Activated CD4-positive, CD25-positive, alpha-beta regulatory T cell treated with anti-CD3 and anti-CD28 coated beads, Interleukin-2, amount 50 U/mL, for 24 hours (primary cell): ENCODE measurements at places on chromosomes 7 and 10.

- ATAC-seq, result no peak
Observed at GRCh38 chr10:22925088-22925487, 2.8 kb upstream of the ARMC3 start.

- no peak for ATAC-seq
Observed at GRCh38 chr7:27151931-27152815, at the start of gene HOXA3. HOXA3 (minus strand) TSS chr7:27152583; CDS start chr7:27110640, 41,943 bp downstream.

DNA sequence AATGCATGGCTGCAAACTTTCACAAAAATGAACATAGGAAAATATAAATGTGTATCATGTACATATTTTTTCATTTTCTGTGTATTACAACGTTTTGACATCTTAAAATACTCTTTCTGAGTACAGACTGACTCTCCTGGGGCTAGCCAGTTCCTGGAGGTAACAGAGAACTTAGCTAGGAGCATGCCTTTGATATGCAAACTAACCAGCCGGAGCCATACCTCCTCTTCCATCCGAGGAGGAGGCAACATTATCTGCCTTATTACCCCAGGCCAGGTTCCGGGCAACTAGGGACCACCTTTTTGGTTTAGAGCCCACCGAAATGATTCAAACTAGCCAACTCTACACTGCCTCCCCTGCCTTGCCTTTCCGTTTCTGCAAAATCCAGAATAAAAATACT, 33.7 kb upstream of the HECW1 start:
- ATAC-seq, result no peak

GRCh38 chr7:86745013-86745745, 101.5 kb downstream of the GRM3 start:
- no peak for ATAC-seq

- ATAC-seq, result no peak
Observed at GRCh38 chr7:47807756-47808155, 140.5 kb downstream of the PKD1L1 start.

DNA sequence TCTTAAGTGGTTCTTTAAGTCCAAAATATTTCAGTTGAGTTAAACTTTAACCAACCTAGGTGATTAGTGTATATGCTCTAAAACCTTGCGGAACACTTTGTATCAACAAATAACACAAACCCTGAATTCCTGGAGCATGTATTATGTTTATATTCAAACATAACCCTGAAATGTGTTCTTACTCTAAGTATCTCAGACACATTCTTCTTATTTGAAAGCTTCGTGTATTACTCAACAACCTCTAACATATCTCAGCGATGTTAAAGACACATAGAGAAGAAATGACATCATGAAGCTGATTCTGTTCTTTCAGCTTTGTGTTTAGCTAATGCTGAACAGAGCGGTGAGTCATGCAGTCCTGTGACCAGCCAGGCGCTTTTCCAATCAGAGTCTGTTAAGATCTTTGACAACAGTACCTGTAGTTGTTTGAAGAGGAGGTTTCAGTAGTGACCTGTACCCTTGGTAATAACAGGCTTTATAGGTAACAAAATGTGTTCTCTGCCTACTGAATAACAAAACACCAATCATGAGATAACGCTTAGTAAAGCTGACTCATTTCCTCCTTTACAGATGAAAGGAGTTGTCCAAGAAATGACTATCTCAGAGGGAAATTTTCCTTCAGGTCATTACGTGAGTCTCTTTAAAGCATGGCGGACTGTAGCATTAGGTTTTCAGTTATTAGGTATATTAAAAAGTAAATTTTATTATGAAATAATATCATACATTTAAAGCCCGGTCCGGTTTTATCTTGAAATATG, 67.3 kb upstream of the KLF6 start:
- ATAC-seq, result peak; percentile 93

DNA sequence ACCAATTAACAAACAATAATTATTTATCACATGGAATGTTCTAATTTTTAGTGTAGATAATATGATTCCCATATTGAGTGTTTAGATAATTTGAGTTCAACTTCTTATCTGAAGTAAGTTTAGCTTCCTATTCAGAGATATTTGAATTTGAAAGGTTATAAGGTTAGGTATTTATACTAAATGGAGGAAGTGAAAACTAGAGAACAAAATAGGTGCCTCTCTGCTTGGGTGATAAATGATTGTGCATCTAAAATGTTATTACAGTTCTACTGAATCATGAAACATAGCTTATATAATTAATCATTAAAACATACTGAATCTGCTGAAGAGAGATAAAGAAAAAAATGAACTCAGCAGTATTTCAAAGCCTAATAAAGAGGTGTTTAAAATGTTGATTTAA, 1174.3 kb downstream of the XPNPEP1 start:
- no peak for ATAC-seq

- no peak for ATAC-seq
Observed at GRCh38 chr10:351770-352334, 216.6 kb downstream of the ZMYND11 start.

- ATAC-seq, result peak; percentile 84
Observed at GRCh38 chr10:110893559-110894179, 21.9 kb downstream of the PDCD4 start.

DNA sequence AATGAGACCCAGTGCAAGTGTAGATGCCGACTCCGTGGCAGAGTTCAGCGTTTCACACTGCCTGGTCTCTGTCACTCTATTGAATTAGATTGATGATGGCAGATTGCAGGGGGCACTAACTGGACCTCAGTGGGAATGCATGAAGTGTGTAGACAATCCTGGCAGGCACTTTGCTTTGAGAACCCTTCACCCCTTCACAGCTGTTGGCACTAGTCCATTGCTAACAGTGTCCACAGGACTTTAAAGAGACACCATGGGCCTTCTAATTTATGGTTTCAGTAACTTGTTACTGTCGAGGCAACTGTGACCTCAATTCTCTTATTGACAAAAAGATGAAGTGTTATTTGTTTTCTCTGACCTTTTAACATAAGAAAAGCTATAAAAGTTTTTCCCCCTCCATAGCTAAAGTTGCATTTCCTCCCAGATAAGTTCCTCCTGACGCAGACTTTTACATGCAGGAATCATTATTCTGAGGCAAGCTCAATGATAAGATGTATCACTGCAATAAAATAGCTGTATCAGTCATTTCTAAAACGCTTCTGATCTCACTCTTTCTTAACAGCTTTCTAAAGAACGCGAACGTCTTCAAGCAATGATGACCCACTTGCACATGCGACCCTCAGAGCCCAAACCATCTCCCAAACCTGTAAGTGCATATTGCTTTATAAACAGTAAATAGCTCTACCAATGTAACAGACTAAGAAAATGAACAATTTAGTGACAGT, 238.9 kb downstream of the FOXP2 start:
- no peak for ATAC-seq

- no peak for ATAC-seq
Observed at GRCh38 chr10:74968667-74969061, 142.3 kb downstream of the KAT6B start.

GRCh38 chr10:13913897-13914296, 327.1 kb downstream of the PRPF18 start:
- no peak for ATAC-seq

DNA sequence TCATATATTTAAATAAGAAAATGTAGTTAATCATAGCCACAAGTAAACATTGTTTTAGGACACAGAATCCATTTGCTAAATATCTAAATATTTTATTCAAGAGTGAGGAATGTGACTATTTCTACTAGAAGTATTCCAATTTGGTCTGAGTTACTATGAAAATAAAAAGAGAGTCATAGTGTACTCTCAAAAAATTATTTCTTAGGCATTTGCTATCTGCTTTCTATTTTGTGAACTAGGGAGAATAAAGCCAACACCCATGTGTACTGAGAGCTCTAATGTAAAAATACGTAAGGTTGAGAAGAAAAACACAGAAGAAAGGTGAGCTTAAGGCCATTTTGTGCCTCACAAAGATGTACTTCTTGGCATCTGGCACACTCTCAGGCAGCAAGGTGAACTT, 38.3 kb downstream of the PRTFDC1 start:
- no peak for ATAC-seq

GRCh38 chr10:93471110-93471651, 11.0 kb downstream of the MYOF start:
- peak; percentile 90 for ATAC-seq

GRCh38 chr10:16989826-16990293, 139.8 kb downstream of the CUBN start:
- ATAC-seq, result no peak

DNA sequence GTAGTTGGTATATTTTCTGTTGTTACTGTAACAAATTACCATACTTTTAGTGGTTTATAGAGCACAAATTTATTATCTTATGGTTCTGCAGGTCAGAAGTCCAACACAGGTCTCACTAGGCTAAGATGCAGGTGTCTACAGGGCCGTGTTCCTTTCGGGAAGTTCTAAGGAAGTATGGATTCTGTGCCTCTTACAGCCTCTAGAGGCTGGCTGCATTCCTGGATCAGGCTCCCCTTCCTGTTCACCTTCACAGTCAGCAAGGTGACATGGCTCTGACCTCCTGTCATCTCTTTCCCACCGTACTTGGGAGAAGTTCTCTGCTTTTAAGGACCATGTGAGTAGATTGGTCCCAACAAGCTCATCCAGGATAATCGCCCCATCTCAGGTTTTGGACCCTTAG, 37.3 kb downstream of the BMPR1A start:
- no peak for ATAC-seq

- no peak for ATAC-seq
Observed at GRCh38 chr7:151058781-151059366, 515 bp upstream of the SLC4A2 start.

DNA sequence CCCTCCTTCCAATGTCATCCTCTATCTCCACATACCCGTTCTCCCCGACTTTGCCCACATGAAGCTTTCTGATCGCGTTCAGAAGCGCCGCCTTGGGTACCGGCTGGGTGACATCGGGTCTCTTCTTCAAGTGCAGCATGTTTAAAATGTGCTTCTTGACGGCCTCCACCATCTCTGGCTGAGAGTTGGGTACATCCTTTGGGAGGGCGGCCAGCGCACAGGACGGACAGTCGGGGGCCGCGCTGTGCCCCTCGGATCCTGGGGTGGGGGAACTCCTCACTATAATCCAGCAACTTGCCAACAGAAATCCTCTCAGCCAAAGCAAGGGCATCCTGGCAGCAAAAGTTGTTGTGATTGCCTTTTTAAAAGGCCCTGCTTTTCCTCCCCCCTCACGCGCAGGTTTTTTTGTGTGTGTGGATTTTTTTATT, 2.8 kb downstream of the INHBA start:
- ATAC-seq, result no peak

GRCh38 chr10:17113889-17114540, 15.6 kb downstream of the CUBN start:
- ATAC-seq, result no peak

- no peak for ATAC-seq
Observed at GRCh38 chr7:36657036-36657660, 67.1 kb downstream of the AOAH start.

DNA sequence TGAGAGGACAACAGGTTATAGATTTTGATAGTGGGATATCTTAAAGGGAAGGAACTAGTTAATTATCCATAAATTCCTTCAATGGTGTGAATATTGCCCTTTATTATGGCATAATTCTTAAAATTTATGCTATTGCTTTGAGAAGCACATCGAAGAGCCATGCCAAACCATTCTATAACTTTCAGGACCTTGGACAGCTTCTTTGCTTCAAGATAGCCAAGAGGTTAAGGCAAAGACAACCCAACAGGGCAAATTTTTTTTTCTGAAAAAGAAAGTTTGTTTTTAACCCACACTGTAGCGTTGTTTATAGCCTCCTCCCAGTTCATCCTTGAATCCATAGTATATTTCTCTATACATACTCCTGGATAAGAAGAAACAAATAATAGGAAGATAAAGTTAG, 103.2 kb downstream of the NRG3 start:
- no peak for ATAC-seq

DNA sequence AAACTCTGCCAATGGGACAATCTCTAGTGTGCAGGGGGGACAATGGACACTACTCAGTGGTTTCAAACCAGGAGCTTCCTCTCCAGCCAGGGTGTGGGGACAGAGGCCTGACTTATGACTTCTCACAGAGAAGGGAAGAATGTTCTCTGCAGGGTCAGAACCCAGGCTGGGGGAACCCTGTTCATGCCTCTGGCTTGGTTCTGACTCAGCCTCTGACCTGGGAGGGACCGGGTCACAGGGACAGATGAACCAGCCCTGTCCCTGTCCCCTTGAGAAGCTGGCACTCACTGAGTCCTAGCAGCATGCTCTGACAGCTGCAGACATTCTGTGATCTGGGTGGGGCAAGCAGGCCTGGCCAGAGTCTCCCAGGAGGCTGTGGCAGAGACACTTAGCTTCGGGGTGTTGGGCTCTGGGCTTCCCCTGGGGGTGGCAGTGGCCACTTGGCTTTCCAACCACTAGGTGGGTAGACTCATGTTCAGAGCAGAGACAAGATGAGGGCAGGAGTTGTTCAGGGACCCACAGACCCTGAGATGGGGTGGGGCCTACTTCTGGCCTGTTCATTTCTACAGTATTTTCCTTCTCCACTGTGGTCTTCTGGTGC, 13.6 kb downstream of the TSPAN15 start:
- no peak for ATAC-seq

GRCh38 chr10:131435760-131436457, 124.4 kb upstream of the TCERG1L start:
- ATAC-seq, result no peak

GRCh38 chr10:91123261-91123660, 97.2 kb upstream of the PCGF5 start:
- no peak for ATAC-seq

DNA sequence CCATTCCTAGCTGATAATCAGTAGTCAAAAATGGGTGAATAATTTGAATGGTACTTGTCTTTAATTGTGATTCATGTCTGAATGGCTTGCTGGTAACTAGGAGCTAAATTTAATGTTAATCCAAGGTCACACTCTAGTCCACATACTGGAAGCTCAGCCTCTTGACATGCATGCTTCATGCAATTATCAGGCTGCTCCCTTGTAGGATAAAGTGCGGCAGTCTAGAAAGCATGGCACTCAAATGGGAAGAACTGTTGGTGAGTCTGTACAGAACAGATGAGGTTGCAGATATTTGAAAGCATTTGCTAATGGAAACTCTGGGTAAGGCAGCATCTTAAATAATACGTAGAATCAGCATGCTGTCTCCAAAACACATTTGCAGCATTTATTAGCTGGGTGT, 499.4 kb downstream of the AUTS2 start:
- no peak for ATAC-seq

DNA sequence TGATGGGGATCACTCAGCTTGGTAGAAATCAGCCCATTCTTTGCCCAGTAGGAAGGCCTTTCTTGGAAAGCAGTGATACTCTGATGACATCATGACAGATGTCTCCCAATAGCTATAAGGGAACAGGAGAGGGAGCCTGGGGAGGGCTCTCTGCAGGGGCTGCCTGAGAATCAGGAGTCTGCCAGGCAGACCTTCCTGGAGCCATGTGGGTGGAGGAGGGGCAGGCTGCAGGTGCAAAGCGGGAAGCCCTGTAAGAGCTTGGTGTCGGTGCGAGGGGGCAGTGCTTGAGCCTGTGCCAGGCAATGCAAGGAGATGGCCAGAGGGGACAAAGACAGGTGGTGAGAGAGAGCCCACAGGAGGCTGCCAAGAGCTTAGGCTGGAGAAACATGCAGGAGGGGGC, 5.0 kb upstream of the TNS3 start:
- no peak for ATAC-seq

- no peak for ATAC-seq
Observed at GRCh38 chr10:17464545-17464944, 10.2 kb upstream of the ST8SIA6 start.

- ATAC-seq, result no peak
Observed at GRCh38 chr10:100158044-100158805, 27.6 kb downstream of the ERLIN1 start.

GRCh38 chr7:74092321-74092963, 8.8 kb downstream of the LIMK1 start:
- ATAC-seq, result no peak

- peak; percentile 71 for ATAC-seq
Observed at GRCh38 chr7:35253710-35254495, at the start of gene TBX20. TBX20 (minus strand) TSS chr7:35254100; CDS start chr7:35253620, 480 bp downstream.
